ENCODE measurements at places on chromosomes 4 and X.

DNA sequence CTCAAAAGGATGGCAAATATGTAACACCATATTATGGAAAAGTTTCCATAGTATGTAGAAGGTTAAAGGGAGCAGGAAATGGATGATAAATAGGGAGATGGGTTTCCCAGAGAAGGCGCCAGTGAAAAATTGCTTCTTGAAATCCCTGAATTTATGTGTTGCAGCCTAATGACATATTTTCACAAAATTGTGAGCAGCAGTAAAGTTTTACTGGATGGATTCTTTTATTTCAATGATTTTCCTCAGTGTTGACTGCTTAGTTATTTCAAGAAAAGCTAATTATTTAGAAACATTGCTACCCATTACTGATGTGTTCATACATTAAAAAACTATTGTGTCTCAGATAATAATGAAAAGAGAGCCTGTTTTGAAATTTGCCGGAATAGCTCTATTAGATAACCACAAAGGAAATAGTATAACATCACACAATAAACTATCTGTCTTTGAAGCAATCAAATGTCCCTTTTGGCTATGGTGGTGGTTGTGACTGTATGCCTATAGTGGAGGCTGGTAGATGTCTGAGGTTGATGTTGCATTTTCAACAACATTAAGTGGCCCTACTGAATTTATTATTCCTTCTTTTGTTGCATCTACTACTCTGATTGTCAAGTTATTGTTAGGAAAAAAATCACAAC is 169.9 kb upstream of the HAND2 start:
- no peak for DNase-seq

GRCh38 chr4:19936476-19936875 is 315.2 kb upstream of the SLIT2 start:
- no peak for DNase-seq

GRCh38 chr4:145451895-145452294 is 29.8 kb upstream of the SMAD1 start:
- DNase-seq: no peak

- DNase-seq: no peak
Observed at GRCh38 chr4:125750828-125751466, 436.2 kb downstream of the FAT4 start.

- no peak for DNase-seq
Observed at GRCh38 chr4:8101213-8102075, 57.2 kb downstream of the ABLIM2 start.

Measured in NK-92 treated with Interleukin-12 subunit alpha and Interleukin-12 subunit beta, amount 100 ng/mL, for 24 hours (cell line).